ENCODE measurements at places on chromosomes 6 and 20.

- peak; percentile 48 for DNase-seq
Observed at GRCh38 chr6:100257793-100258395, 206.8 kb downstream of the SIM1 start.

DNA sequence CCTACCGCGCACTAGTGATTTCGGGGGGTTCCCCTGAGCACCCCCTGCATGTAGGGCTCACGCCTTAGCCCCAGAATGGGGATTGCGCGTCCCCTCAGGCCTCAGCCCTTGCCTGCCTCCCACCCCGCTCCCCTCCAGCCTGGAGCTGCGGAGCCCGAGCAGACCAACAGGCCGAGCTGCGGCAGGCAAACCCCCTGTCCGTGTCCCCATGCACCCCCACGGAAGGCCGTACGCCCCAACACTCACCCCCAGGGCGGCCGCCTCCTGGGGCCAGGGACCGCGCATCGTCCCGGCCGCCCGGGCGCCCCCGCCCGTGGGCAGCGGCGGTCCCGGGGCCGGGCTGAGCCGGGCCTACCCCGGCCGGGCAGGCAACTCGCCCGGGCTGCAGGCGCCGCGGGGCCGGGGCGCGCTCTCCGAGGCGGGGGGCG lies 1.2 kb upstream of the KCNB1 start:
- no peak for DNase-seq

DNA sequence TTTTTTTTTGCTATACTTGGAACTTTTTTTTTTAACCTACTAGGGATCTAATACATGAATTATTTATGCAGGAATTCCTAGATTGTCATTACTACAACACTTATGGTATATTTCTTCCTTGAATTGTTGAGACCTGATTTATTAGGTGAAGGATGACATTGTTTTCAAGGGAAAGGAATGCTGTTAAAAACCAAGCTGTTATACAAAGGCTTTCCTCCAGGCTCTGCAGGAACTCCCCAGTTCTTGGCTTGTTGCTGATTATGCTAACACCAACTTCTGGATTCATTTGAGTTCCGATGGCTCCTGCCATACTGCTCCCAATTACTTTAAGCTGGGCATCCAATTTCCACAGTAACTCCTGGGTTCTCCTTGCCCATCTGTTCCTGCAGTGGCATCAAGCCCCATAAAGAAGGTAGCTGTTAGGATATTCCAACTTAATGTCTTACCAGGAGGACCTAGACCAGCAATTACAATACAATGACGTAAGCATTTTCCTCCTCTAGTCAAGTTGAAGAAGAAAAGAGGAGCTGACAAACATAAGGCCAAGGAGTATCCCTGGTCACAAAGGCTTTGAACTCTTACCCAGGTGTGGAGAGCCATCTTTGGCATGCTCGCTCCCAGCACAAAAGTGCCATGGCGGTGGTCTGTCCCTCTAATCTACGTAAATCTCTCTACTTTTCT lies 215.9 kb upstream of the AGPAT4 start:
- DNase-seq: no peak

DNA sequence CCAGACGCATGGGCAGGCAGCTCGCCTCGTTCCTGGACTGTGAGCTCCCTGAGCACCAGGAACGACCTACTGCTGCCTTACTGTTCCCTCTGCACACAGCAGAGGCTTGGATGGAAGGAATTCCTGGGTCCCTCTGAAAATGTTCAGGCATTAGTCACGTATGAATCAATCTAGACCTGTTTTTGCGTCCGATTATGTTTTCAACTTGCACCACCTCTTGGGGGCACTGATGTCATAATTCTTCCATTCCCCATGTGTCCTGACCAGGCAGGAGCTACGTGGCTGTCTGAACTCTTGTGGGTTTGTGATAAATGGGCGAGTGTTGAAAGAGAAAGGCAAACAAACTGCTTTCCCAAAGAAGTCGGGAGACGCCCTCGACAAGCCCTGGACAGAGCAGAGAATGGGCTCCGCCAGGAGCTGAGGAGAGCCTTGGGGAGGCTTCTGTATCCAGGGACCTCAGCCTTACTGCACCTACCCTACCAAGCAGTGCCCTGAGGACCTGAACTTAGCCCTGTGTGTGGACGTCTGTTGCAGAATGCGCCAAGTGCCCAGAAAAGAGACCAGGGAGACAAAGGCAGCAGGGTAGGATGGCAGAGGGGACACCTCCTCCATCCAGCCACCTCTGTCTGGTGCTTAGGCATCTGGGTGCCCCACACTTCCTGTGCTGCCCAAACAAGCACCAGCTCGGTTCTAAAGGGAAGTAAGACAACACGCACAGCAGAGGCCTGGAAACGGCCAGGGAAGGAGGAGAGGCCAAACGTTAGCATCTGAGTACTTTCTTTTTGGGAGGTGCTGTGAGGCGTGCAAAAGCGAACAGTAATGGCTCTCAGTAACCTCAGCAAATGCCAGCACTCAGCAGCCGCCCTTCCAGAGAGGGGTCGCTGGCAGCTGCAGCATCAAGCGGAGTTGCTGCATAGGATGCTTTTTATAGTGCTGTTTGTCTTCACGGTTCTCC lies 124.2 kb downstream of the LY86 start:
- DNase-seq: peak; percentile 94

- DNase-seq: peak; percentile 68
Observed at GRCh38 chr6:52557389-52558265, 19.2 kb downstream of the TRAM2 start.

- no peak for DNase-seq
Observed at GRCh38 chr6:82030301-82030700, 217.2 kb downstream of the IBTK start.

DNA sequence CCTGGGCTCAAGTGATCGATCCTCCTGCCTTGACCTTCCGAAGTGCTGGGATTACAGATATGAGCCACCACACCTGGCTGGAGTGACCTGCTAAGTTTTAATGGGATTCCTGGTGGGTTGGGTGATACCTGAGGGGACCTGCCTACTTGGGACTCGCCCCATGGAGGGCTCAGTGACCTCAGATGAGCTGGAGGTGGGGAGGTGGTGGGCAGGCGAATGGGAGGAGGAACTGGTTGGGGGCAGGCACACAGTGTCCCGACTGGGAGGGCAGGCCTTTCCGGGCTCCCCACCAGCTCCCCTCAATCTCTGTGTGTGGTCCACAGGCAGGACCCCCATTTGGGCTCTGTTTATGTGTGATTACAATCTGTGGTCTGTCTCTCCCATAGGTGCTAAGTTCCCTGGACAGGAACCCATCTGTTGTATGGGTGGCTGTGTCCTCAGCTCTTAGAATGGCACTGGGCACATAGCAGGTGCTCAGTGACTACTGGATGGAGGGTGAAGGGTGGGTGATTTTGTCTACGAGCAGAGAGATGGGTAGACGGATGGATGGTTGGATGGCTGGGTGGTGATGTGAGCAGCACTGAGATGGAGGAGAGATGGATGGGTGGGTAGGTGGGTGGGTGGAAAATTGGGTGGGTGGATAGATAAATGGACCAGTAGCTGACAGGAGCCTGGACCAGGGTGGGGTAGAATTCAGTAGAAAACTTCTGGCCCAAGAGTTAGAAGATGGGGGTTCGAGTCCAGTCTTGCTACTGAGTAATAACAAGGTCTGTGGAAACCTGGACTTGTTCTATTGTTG lies 23.8 kb downstream of the CEBPB start:
- DNase-seq: no peak

DNA sequence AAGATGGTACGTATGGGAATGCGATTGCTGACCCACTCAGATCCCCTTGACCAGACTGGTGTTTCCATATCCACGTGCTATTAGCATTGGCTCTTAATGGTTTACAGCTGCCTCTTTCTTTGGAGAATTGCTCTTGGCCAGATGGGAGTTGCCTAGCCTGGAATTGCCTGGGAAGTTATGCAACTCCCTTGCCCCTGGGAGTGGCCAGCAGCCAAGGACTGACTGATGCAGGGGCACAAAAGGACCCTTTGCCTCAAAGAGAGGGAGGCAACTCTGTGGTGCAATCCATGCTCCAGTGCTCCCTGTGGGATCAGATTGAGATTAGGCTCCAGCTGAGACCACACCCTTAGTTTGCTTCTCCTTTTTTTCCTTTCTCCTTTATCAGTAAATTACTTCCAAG lies 203.5 kb upstream of the JAG1 start:
- peak; percentile 22 for DNase-seq

GRCh38 chr6:164378330-164378729 lies 931.1 kb downstream of the C6orf118 start:
- no peak for DNase-seq

DNA sequence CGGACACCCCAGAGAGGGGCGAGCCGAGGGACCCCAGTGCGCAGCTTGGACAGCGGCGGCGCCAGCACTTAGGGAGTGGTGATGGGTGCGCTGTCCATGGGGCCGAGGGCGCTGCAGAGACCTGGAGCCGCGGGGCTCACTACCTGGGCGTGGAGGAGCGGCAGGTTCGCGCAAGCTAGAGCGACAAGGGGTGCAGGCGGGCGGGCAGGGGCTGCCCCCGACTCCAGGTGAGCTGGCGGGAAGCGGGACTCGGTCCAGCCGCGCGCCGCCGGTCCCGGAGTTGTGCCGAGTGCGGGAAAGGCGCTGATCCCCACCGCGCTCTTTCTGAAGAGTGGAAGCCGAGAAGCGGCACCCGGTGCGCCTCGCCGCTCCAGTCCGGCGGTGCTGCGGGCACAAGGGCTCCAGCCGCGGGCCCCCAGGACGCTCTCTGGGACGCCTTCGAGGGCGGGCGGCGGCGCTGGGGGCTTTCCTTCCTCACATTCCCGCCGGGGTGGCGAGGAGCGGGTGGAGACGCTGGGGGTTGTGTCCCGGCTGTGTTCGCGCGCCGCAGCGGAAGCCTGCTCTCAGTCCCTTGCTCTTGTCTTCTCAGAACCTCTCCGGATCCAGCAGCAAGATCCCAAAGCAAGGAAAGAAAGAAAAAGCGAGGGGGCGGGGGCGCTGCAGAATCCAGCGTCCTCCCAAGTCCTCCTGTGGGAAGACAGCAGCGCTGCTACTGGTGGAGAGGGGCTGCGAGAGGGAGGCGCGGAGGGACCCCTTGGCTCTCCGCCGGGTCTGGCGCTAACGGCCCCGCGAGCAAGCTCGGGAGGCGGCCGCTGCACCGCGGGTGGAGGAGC lies at the start of gene B3GAT2:
TSS of gene B3GAT2 (minus strand) at position 610 of the 833 bp plus-strand sequence. CDS start 631 bp downstream, outside the sequence.
- peak; percentile 17 for DNase-seq

- peak; percentile 11 for DNase-seq
Observed at GRCh38 chr6:130035211-130035610, 16.8 kb downstream of the L3MBTL3 start.

GRCh38 chr20:20439602-20440190 lies 71.8 kb downstream of the INSM1 start:
- DNase-seq: no peak

DNA sequence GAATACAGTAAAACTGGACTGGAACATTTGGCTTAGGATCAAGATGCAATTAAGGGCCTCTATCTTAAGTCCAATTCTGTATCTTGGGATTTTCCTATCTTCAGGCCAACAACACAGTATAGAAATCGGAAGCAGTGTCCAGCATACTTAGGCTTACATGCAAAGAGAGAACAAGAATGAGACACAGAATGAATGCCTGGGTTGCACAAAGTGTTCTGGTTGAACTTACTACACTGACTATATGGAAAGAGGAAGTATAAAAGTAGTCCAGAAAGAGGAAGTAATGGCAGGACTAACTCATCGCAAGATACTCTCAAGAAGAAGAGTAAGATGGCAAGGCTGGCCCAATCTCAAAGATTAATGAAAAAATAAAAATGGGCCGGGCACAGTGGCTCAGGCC lies 87.6 kb downstream of the BTBD9 start:
- no peak for DNase-seq

DNA sequence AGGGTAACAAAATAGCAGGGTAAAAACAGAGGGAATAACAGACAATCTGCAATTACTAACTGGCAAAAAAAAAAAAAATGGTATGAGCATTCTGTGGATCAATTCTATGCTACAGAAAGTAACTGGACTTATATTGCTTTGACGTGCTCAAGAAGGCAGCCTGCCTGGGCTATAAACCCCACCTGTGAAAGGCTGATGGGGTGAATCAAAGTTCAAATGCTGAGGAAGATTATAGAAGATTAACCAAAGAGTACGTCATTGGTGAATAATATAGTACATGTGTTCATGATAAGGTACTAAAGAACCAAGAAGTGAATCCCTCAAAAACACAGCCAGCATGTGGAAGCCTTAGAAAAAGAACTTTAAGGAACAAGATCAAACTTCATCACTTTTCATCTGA lies 441.9 kb upstream of the PTCHD4 start:
- no peak for DNase-seq

GRCh38 chr20:35568645-35569044 lies 26.8 kb downstream of the ERGIC3 start:
- no peak for DNase-seq

DNA sequence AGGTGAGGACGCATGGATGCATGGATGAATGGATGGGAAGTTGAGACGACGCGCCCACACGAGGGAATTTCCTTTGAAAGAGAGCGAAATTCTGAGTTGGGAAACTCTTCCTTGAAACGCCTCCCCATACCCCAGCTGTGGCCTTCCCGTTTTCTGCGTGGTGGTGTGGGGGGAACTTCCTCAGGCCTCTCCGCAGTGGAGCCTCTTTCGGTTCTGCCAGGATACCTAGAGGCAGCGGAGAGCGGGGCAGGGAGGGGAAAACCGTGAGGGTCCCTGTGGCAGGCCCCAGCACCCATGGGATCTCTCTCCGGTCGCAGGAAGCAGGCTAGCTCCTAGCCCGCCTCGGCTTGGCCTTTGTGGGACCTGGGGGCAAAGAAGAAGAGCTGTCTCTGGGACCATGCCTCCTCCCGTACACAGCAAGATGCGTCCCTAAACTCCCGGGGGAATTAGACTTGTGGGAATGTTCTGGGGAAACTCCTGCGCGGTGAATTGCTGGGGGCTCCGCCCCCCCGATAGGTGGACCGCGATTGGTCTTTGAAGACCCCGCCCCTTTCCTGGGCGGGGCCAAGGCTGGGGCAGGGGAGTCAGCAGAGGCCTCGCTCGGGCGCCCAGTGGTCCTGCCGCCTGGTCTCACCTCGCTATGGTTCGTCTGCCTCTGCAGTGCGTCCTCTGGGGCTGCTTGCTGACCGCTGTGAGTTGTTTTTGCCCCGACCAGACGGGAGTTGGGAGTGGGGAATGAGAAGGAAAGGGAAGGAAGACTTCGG lies at the start of gene CD40:
TSS of gene CD40 (plus strand) at position 611 of the 764 bp plus-strand sequence. CDS start at position 641, 30 bp downstream.
- peak; percentile 70 for DNase-seq
